ENCODE measurements at places on chromosomes 16 and 17.

GRCh38 chr16:4647644-4647980 is 23.0 kb downstream of the MGRN1 start:
- no peak for DNase-seq

DNA sequence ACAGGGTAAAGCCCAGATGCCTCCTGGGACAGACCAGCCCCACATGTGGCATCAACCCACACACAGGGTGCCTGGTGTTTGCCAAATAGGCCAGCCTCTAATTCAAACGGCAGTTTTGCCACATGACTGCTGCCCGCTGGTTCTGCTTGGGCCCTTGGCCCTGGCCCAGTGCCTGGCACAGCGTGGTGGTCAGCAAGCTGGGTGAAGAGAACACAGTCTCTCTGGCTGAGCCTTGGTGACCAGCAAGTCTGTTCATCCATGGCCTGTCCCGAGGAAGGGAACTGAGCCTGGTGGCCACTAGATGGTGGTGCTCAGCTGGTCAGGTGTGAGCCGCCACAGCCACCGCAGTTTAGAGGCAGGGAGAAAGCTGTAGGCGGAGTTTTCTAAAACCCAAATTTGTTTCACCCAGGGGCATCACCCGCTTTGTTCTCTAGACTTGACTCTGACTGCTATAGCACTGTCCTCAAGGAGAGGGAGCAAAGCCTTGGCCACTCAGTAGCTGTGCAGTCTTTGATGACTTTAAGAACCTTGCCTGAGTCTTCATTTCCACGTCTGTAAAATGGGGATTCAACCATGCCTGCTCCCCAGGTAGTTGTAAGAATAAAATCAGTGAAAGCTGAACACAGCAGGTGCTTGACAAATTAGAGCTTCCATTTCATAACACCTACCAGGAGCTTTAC is 4.7 kb upstream of the GFAP start:
- peak; percentile 36 for DNase-seq

DNA sequence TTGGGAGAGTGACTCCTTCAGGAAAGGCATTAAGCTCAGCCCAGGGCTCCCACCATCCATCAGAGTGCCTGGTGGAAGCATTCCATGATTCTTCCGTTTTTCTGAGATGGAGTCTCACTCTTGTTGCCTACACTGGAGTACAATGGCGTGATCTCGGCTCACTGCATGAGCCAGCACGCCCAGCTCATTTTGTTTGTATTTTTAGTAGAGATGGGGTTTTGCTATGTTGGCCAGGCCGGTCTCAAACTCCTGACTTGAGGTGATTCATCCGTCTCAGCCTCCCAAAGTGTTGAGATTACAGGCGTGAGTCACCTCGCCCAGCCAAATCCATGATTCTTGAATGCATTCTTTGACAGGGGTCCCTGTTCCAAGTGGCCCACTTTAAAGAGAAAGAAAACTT is 23.1 kb downstream of the MIS12 start:
- DNase-seq = no peak

DNA sequence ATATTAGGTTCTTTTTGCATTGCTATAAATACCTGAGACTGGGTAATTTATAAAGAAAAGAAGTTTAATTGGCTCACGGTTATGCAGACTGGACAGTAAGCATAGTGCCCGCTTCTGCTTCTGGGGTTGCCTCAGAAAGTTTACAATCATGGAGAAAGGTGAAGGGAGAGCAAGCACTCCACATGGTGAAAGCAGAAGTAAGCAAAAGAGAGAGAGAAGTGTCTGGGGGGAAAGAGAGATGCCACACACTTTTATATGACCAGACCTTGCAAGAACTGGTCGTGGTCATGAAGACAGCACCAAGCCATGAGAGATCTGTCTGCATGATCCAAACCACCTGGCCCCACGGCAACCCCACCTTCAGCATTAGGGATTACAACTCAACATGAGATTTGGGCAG is 45.4 kb downstream of the KCNJ16 start:
- DNase-seq = no peak
